ENCODE measurements at places on chromosomes 6 and 20. TPM values are rescaled to one million over a fixed set of nuclear protein-coding genes. Genes with fewer than 3 reads are reported as not detected.

Gene PRDM13
- total RNA-seq = not detected

Gene PTPRK
- 44.0 TPM for total RNA-seq

Gene PLN
- total RNA-seq = 0.19 TPM

Gene FUT9
- total RNA-seq = not detected

Gene CCDC170
- total RNA-seq = 0.56 TPM

Gene INSM1
- not detected for total RNA-seq

Gene USP49
- total RNA-seq = 1.3 TPM

Gene ABCF1
- 89.9 TPM for total RNA-seq

Gene DYNLT2
- total RNA-seq = 0.58 TPM

Gene C4B
- 1.9 TPM for total RNA-seq

Gene ENPP1
- total RNA-seq = 26.8 TPM

Gene FAM83C
- total RNA-seq = under 0.01 TPM

Gene BPIFB2
- not detected for total RNA-seq

Gene GUCA1A
- not detected for total RNA-seq

Gene TNNC2
- 0.56 TPM for total RNA-seq

Gene C20orf144
- total RNA-seq = 0.28 TPM

Gene DNAH8
- total RNA-seq = under 0.01 TPM

Gene NDRG3
- total RNA-seq = 16.5 TPM

Gene GFOD1
- total RNA-seq = 6.5 TPM

Gene TBX18
- total RNA-seq = 37.5 TPM

Gene POPDC3
- total RNA-seq = 5.8 TPM

Gene RALGAPB
- total RNA-seq = 24.8 TPM

Gene OR2J2
- total RNA-seq = not detected

Gene ZNF165
- 0.38 TPM for total RNA-seq

Gene BMP2
- 4.8 TPM for total RNA-seq

Gene PRR18
- not detected for total RNA-seq

Gene SMLR1
- total RNA-seq = 0.19 TPM

Gene PTK7
- total RNA-seq = 47.0 TPM

Gene SLC25A27
- total RNA-seq = 1.5 TPM

Gene POM121L2
- total RNA-seq = not detected

Gene MAS1
- under 0.01 TPM for total RNA-seq

Gene UNC93A
- not detected for total RNA-seq

Gene WFDC12
- 0.28 TPM for total RNA-seq

Gene BMP5
- 1.1 TPM for total RNA-seq

Gene KIF25
- total RNA-seq = 2.0 TPM

Gene SLC17A9
- total RNA-seq = 7.9 TPM

Gene IL17A
- not detected for total RNA-seq

Gene STXBP5
- 40.8 TPM for total RNA-seq

Gene LINC00237
- total RNA-seq = not detected

Gene NFATC2
- total RNA-seq = 0.19 TPM

Gene PTK6
- total RNA-seq = not detected

Gene BPIFB1
- not detected for total RNA-seq

Gene FHL5
- total RNA-seq = not detected

Gene TSBP1
- not detected for total RNA-seq

Gene SCGN
- total RNA-seq = not detected

Gene IL17F
- not detected for total RNA-seq

Gene EPB41L1
- 11.1 TPM for total RNA-seq

Gene DBNDD2
- total RNA-seq = 3.5 TPM

Gene MCM3
- total RNA-seq = 22.6 TPM

Gene TTPAL
- 19.0 TPM for total RNA-seq

Gene FOXF2
- total RNA-seq = 0.28 TPM

Gene MEI4
- not detected for total RNA-seq

Gene AURKA
- total RNA-seq = 88.8 TPM

Data from regular cardiac myocyte (primary cell).